RCC 7860 (cell line): ENCODE measurements at places on chromosomes 2 and 18.

- DNase-seq = no peak
These were observed 1.1 kb downstream of the KANSL1L start for GRCh38 chr2:210170196-210170445.

DNA sequence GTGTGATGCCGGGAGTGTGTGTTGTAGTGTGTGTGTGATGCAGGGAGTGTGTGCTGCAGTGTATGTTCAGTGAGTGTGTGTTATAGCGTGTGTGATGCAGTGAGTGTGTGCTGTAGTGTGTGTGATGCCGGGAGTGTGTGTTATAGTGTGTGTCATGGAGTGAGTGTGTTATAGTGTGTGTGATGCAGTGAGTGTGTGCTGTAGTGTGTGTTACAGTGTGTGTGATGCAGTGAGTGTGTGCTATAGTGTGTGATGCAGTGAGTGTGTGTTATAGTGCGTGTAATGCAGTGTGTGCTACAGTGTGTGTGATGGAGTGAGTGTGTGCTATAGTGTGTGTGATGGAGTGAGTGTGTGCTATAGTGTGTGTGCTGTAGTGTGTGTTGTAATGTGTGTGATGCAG lies 182.1 kb upstream of the SOX11 start:
- DNase-seq = no peak

GRCh38 chr2:107992069-107992468 lies 5.7 kb downstream of the SLC5A7 start:
- no peak for DNase-seq

- DNase-seq = no peak
These were observed 145.8 kb downstream of the LAMA3 start for GRCh38 chr18:23835091-23835490.

GRCh38 chr2:175342085-175342484 lies 160.6 kb upstream of the ATP5MC3 start:
- no peak for DNase-seq

GRCh38 chr18:79572093-79572780 lies 107.4 kb upstream of the CTDP1 start:
- DNase-seq = no peak

GRCh38 chr2:190319555-190320498 lies at the start of gene HIBCH:
HIBCH (minus strand) TSS chr2:190319826; CDS start chr2:190319750, 76 bp downstream.
- DNase-seq = peak; percentile 97

- DNase-seq = no peak
These were observed 455.5 kb upstream of the MEIS1 start for GRCh38 chr2:65979446-65979845.

GRCh38 chr2:239770246-239770639 lies 254.9 kb downstream of the NDUFA10 start:
- no peak for DNase-seq

- DNase-seq = no peak
These were observed 71.8 kb downstream of the B3GNT2 start for GRCh38 chr2:62267696-62268095.
